ENCODE measurements at places on chromosomes 3 and 15.

GRCh38 chr3:188432802-188433520 is 279.0 kb downstream of the LPP start:
- no peak for DNase-seq

DNA sequence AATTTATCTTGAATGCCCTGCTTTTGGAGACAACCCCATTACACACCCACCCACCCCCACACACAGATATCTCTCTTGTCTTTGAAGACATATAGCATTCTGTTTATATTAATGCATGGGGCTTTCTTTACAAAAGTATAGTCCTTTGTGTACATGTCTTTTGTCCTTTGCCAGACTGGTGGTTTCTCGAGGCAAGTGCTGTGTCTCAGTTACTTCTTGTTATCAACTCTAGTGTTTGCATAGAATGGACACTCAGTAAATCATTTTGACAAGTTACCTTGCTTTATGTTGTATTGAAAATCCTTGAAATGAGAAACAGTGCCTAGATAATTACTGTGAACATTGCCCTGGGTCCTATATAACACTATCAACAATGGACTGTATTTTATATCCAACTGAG is 33.9 kb downstream of the KBTBD8 start:
- DNase-seq, result no peak

- no peak for DNase-seq
These were observed 36.9 kb upstream of the FILIP1L start for GRCh38 chr3:100151024-100151707.

GRCh38 chr3:12194669-12195161 is 36.0 kb upstream of the TIMP4 start:
- no peak for DNase-seq

DNA sequence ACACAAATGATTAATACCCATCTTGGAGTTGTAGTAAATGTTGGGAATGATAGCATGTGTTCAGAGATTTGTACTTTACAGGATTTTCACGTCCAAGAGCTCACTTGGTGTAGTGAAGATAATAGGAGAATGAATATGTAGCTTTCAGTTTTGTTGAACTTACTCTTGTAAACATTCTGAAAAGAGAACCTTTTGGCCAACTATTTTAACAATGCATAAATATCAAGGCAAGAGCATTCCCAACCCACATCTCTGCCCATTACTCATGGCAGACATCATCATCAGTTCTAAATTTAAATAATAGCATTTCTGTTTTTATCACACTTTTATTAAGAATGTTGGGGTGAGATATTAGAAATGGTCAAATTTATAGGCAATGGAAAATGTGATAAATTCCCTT is 465.2 kb upstream of the TPRG1 start:
- DNase-seq, result no peak

DNA sequence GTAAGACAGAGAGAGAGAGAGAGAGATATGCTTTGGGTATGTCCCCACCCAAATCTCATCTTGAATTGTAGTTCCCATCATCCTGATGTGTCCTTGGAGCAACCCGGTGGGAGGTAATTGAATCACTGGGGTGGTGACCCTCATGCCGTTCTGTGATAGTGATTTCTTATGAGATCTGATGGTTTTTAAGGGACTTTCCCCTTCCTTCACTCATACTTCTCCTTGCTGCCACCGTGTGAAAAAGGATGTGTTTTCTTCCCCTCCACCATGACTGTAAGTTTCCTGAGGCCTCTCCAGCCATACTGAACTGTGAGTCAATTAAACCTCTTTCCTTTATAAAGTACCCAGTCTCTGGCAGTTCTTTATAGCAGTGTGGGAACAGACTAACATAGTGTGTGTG is 60.3 kb downstream of the EOMES start:
- DNase-seq, result no peak

DNA sequence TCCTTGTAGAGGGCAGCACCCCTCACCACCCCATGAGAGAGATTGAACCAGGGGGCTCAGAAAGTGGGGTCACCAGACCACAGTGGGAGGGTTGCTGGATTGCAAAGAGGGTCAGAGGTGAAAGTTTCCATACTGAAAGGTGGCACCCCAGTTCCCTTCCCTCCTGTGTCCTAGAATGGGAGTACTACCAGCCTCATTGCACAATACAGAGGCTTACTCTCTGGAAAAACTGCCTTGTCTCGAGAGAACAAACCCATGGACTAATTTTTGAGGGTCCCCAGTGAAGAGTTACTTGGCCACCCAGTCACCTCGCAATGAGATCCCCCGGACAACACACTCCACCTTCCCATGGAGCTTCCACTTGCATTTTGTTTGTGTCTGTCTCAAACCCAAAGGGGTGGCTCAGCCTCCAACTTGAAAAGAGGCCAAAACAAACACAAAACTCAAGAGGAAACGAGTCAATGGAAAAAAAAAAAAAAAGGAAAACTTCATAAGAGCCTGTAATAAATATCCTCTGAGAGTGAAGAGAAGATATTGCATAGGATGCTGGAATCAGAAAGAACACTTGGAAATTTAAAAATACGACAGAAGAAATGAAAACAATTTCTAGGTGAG is 18.6 kb downstream of the MESP2 start:
- peak; percentile 4 for DNase-seq

DNA sequence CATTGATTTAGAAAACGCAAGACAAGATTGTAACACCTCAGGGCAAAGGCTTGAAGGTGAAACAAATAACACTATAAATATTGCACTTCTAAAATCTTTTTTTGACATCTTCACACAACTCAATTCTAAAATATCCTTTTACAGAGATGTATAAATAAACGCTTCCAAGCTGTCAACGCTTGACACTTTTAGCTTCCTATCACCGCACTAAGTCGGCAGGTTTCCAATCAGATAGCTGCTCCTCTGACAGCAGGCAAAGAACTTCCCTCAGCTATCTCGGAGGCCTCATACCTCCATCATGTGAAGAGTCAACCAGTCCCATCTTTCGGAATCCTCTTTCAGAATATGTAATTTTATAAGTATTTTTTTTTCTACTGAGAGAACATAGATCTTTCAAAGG is 71.0 kb downstream of the PCOLCE2 start:
- DNase-seq, result no peak

DNA sequence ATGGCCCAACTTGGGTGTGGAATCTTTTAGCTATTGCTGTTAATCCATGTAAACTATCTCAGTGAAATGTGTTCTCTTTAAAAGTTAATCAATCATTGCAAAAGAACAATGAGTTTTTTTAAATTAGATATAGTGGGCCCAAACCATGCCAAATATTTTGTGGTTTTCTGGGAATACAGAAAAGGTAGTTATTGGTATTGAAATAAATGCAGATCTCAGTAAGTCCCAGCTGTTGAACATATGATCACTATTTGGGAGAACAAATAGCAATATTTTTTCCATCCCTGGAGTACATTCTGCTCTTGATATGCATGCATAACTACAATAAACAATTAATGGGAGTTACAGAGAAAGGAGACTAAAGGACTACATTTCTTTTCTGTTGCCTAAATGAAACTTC is 36.0 kb upstream of the LEKR1 start:
- no peak for DNase-seq

GRCh38 chr3:176714034-176714433 is 483.2 kb downstream of the TBL1XR1 start:
- no peak for DNase-seq

GRCh38 chr3:68809596-68809995 is 122.8 kb downstream of the TAFA4 start:
- no peak for DNase-seq

GRCh38 chr3:108940166-108940565 is 13.5 kb downstream of the GUCA1C start:
- no peak for DNase-seq

- no peak for DNase-seq
These were observed 21.8 kb downstream of the ITPR1 start for GRCh38 chr3:4514916-4515315.

GRCh38 chr3:167821248-167821805 is 85.8 kb downstream of the SERPINI1 start:
- DNase-seq, result no peak

GRCh38 chr15:64944961-64945360 is 33.3 kb downstream of the ANKDD1A start:
- DNase-seq, result no peak

DNA sequence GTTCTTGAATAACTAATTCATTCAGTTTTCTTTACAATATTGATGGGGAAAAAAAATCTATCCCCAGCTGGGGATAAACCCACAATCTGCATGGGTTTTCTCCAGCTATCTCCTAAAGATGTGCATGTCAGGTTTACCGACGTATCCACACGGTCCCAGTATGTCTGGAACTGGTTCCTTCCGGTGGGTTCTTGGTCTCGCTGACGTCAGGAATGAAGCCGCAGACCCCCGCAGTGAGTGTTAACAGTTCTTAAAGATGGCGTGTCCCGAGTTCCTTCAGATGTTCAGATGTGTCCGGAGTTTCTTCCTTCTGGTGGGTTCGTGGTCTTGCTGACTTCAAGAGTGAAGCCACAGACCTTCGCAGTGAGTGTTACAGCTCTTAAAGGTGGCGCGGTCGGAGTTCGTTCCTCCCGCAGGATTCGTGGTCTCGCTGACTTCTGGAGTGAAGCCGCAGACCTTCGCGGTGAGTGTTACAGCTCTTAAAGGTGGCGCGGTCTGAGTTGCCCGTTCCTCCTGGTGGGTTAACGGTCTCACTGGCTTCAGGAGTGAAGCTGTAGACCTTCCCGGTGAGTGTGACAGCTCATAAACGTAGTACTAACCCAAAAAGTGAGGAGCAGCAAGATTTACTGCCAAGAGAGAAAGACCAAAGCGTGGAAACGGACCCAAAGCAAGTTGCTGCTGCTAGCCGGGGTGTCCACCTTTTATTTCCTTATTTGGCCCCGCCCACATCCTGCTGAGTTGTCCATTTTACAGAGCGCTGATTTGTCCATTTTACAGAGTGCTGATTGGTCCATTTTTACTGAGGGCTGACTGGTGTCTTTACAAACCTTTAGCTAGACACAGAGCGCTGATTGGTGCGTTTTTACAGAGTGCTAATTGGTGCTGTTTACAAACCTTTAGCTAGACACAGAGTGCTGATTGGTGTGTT is 195.1 kb upstream of the NR2F2 start:
- no peak for DNase-seq

DNA sequence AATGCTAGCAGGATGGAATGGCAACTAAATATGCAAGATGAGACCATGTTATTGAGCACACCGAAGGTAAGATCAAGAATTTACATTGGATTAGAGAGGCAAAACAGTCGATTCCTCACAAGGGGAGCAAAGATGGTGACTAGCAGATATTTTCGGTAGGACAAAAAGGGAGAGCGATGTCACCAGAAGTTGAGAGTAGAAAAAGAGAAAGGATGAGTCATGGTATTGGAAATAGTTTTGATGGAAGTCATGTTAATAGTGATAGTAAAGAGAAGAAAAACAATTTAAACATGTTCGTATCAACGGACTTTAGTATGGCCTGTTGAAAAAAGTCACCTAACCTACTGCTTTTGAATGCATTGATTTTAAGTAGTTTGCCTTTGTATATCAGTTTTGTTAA is 55.0 kb downstream of the UBE2E2 start:
- no peak for DNase-seq

DNA sequence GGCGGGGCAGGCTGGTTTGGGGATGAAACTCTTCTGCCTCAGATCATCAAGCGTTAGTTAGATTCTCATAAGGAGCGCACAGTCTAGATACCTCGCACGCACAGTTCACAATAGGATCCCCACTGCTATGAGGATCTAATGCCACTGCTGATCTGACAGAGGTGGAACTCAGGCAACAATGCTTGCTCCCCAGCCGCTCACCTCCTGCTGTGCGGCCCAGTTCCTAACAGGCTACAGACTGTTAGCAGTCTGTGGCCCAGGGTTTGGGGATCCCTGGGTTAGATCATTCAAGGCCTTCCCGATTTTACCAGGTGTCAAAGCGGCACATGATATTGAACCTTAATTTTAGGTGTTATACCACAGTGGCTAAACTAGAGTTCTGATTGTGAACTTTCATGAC is 232.8 kb downstream of the UBE2E2 start:
- DNase-seq, result no peak

DNA sequence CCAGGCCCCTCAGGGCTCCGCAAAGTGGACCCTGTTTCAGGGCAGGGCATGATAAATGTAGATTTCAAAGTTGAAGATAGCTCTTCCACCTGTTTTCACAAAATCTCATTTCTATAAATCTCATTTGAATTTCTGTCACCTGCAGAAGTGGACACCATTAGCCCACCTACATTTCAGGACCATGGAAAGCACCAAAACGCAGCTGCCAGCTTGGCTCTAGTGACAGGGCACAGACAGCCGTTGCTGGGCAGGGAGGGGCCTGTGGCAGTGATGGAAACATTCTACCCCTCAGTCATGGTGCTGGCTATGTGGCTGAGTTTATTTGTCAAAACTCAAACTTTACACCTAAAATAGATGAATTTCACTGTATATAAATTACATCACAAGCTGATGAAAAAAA is 40.4 kb downstream of the PRR23E start:
- DNase-seq, result no peak

DNA sequence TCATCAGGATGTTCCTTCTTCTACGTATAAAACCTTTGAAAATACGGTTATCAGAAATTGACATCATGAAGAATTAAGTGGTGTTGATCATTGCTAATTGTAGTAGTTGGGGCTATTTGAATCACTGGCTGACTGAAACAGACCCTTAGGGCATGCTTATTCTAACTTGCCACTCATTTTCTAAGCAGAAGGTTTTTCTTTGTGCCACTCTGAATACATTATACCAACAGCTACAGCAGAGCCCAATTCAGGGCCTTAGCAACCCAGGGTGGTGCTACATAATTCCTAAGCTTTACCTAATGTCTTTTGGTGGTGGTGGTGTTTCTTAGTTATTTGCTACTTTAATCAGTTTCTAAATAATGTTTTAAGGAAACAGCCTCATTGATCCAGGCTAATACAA is 524.2 kb downstream of the NLGN1 start:
- no peak for DNase-seq

- no peak for DNase-seq
These were observed 356.6 kb upstream of the ADAMTS9 start for GRCh38 chr3:65044401-65044800.

GRCh38 chr3:152610622-152611021 is 224.3 kb upstream of the P2RY1 start:
- DNase-seq, result no peak

- DNase-seq, result no peak
These were observed 139.4 kb downstream of the FHIT start for GRCh38 chr3:61111825-61112224.

DNA sequence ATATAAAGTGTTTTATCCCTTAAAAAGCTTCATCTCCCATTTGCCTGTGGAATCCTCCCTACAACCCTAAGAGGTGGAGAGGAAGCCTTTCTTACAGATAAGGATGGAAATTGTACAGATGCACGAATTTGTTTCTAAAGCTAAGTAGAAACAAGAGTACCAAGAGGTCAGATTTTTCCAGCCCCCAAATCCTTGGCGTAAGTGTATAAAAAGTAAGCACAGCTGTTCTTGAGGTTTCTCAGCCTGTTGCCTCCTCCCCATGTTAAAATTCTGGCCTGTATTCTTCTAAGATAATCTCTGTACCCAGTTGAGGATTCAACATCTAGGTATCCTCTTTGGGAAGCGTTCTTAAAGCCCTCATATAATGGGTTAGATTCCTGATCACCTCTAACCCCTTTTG is 34.9 kb downstream of the RAB7A start:
- no peak for DNase-seq

DNA sequence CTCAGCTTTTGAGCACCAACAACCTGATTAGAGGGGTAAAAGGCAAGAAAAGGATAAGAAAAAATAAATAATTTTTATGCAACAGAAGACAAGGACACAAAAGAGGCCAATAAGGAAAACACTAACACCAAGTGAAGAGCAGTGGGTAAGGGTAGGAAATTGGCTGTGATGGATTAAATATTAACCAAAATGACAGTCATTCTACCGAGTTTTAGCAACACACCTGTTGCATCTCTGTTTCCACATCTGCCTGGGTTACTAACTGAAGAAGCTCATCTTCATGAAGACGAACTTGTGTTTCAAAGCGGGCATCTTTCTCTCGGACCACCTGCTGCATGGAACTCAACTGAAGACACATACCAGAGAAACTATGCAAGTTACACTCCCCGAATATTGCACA is 30.1 kb downstream of the GOLGB1 start:
- DNase-seq, result no peak

All from NCI-H1092 treated with DMSO at 0.1 percent for 48 hours (cell line).